ENCODE measurements at places on chromosomes 3 and 15.

DNA sequence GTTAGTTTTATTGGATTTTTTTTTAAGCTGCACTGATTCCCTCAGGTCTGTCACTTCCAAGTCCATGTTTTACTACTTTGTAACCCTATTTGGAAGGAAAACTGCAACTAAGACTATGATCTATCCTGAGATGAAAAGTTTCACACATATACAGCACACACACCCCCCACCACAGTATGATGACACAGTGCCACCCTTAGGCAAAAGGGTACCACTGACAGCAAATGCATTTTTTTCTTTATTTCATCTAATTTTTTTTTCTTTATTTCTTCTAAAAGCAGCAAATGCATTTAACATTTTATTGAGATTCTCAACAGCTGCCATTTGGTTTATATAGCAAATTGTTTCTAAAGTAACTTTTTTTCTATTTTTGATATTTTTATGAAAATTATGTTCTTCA, 21.2 kb downstream of the NGRN start:
- DNase-seq, result peak; percentile 45

- DNase-seq, result peak; percentile 33
These were observed 563.5 kb downstream of the PDCD6IP start for GRCh38 chr3:34361921-34362320.

DNA sequence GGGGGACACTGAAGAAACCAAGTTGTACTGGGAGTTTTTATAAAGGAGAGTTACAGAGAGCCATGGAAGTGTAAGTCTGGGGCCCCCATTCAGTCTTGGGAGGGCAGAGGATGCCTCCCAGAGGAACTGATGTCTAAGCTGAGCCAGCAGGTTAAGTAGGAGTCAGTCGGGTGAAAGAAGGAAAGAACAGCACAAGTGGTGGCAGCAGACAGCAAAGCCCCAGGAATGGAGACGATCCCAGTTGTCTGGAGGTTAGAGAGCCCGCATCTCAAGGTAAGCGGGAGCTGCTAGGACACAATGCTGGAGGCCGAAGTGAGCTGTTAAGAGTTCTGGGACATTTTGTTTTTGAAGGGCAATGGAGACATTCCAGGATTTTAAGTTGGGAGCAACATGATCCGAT, 88.8 kb downstream of the TAMM41 start:
- no peak for DNase-seq

DNA sequence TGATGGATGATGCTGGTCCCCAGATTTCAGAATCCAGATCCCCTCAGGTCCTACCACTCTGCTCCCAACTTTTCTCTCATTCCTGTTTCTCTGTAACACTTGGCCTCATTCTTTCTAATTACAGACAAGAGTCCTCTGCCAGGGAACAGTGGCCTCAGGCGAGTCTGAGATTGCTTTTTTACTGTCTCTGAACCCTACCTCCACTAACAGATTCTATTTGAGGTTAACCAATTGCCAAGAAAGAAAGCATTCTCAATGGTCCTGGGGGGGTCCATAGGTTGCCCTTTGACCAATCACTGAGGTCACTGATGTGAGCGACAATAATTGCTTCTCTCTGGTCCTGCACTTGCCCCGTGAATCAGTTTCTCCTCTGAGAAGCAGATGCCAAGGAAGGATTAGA, 145.2 kb upstream of the TMEM108 start:
- no peak for DNase-seq

- DNase-seq, result no peak
These were observed 56.8 kb upstream of the RYK start for GRCh38 chr3:134307425-134307824.

DNA sequence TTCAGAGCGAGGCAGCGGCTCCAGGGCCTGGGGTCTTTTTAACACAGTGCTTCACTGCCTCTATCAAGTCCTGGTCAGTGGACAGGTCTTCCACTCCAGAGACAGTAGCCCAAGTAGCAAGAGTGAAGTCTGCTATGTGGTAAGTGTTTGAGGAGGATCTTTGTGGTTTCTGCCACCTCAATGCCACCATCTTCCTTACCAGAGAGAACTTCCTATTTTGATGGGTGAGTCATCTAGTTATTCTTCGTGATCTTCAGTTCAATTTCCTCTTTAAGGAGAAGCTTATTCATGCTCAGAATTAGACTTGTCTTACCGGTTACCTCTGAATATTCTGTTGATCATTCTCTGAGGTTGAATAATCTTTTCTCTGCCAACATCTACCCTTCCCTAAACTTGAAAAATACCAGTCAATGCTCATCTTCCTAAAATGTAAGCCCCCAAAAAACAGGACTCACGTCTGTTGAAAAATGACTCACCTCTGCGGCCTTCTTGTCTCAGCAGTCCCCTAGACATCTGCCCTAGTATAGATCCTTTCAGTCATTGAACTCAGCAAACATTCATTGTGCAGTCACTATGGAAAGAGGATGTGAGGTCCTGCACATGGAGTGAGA, 32.2 kb upstream of the BCL6 start:
- peak; percentile 56 for DNase-seq

GRCh38 chr3:184771301-184772127, 40.5 kb upstream of the VPS8 start:
- DNase-seq, result no peak

DNA sequence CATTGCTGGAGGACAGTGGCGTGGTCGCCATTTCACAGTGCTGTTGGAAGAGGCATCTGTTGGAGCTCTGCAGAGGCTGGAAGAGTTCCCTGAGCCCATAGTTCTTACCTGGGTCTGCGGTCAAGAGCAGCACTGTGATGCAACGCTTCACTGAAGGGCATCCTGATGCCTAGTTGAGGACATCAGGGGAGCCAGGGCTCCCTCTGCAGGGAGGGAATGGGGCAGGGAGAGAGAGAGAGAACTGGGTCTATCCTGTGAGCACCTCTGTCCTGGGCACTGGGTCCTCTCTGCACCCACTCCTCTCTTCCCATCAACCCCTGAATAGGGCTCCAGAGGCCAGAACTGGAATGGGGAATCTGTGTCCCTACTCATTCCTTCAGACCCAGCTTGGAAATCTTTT, 23.9 kb upstream of the MOBP start:
- no peak for DNase-seq

- no peak for DNase-seq
These were observed 12.8 kb upstream of the TMOD3 start for GRCh38 chr15:51816611-51817010.
